ENCODE measurements at places on chromosomes 1 and 21.

- no peak for DNase-seq
These were observed 17.3 kb downstream of the PDPN start for GRCh38 chr1:13600762-13601453.

- DNase-seq = no peak
These were observed 2.7 kb downstream of the RORC start for GRCh38 chr1:151828921-151829320.

GRCh38 chr1:68181165-68181556 lies 51.2 kb downstream of the WLS start:
- DNase-seq = no peak

DNA sequence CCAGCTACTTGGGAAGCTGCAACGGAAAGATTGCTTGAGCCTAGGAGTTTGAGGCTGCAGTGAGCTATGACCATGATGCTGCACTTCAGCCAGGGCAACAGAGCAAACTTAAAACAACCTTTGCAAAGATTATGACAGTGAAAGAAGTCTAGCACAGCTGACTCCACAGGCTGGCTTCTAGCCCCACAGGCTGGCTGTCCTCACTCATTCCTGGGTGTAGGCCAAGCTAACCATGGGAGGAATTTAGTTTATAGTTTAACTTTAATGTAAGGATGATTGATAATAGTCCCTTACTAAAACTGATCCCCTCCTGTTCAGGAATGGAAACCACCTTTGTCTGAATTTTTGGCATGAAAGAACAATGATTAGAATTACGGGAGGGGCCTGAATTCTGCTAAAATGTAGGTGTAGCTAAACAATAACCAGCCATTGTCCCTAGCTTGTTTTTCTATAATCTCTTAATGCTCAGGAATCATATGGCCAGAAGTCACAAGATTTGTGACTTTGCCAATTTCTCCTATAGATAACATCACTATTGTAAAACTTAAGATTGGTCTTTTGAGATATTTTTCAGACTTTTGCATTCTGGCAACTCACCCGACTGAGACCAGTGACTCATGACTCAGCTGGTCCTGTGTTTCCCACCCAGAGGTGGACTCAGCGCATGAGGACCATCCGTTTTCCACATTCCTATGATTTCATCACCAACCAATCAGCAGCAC lies 28.1 kb upstream of the SGIP1 start:
- DNase-seq = no peak

GRCh38 chr1:60911966-60912697 lies 170.2 kb upstream of the NFIA start:
- DNase-seq = no peak

- no peak for DNase-seq
These were observed 411.8 kb upstream of the ESRRG start for GRCh38 chr1:217134857-217135568.

GRCh38 chr1:67716800-67717199 lies 31.8 kb downstream of the GADD45A start:
- no peak for DNase-seq

GRCh38 chr1:17933501-17933900 lies 174.1 kb upstream of the IGSF21 start:
- no peak for DNase-seq

- DNase-seq = no peak
These were observed 27.6 kb upstream of the POGK start for GRCh38 chr1:166811691-166812090.

- DNase-seq = no peak
These were observed 102.4 kb downstream of the FAM78B start for GRCh38 chr1:166064313-166064926.

GRCh38 chr1:224387302-224387912 lies 30.7 kb downstream of the CNIH4 start:
- no peak for DNase-seq

GRCh38 chr1:17950728-17951127 lies 156.9 kb upstream of the IGSF21 start:
- DNase-seq = no peak

DNA sequence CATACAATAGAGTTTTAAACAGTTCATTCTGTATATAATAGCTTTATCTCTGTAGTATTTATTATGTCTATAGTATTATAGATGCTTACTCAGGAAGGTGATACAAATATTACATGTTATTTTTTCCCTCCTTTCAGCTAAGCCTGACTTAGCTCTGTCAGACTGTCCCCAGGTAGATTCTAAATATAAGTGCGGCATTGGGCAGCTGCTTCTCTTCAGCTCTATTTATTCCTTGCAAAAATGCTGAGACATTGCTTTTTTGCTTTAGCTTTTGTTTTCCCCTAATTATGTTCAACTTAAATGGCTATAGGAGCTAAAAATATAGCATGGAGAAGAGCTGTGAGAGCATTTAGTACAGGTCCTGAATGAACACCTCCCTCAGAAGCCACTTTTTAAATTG lies 203.2 kb upstream of the BEND5 start:
- DNase-seq = no peak

DNA sequence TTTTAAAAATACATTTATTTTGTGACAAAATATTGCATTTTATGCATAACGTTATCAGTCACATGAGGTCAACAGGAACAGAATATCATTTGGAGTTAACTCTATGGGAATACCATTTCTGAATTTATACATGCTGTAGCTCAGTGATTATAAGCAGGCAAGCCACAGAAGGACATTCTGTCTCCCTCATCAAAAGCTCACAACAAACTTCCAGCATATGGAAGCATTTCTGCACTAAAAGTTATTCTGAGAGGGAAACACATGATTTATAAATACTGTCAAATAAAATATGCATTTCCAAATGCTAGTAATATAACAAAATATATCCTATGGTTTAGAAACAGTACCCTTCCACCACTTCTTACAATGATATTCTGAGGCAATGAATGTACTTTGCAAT lies 854.1 kb upstream of the B3GALT2 start:
- DNase-seq = no peak

DNA sequence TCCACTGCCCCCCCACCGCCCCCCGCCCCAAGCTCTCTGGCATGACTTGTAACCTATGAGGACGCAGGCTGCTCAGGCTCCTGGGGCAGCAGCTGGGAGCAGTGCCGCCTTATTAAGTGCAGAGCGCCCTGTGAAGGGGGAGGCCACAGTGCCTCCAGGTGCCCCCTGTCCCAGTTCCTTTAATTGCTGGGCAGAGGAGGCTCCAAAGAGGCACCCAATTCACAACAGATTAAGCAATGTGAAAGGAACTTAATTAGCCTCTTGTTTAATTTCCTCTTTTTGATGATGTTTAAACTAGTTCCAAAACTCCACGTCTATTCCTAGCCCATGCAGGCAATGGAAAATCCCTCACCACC lies 3.0 kb downstream of the RXFP4 start:
- no peak for DNase-seq

DNA sequence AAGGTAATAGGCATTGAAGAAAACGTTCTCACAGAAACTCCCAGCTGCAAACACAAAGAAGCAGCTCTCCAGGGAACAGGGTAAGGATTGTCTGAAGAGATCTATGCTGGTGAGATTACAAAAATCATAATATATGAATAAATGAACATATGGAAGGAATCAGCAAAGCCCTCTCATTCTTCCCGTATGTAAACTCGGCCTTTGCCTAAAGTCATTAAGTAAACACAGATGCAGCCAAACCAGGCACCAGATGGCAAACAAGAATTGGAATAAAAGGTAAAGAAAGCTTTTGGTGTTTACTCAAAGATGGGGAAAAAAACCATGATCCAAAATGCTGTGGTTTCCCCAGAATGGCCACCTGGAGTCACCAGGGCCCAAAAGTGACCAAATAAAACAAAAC lies 76.6 kb upstream of the HOOK1 start:
- DNase-seq = no peak

GRCh38 chr1:90176530-90176929 lies 181.6 kb downstream of the ZNF326 start:
- peak; percentile 1 for DNase-seq

DNA sequence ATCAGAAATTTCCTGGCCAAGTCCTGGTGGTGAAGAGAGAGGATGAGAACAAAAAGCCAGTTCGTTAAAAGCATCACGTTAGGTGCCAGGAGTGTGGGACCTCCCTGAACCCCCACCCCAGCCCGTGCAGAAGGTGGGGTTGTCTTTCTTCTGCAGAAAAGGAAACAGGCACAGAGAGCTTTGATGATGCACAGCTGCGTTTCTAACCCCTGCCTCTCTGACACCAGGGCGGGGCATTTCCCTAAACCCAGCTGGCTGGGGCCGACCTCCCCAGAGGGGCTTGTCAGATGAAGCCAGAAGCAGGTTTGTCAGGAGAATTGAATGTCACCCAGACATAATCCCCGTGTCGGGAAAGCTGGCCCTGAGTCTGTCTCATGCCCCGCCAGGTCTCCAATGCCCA lies 189.3 kb upstream of the EDN2 start:
- DNase-seq = no peak

- DNase-seq = no peak
These were observed 146.8 kb downstream of the BEND5 start for GRCh38 chr1:48629867-48630266.

GRCh38 chr21:41663805-41664788 lies 102.8 kb downstream of the RIPK4 start:
- DNase-seq = no peak

- DNase-seq = no peak
These were observed 1.1 kb downstream of the SHISAL2A start for GRCh38 chr1:52634111-52634510.

GRCh38 chr1:39294531-39294930 lies 90.0 kb downstream of the MACF1 start:
- DNase-seq = no peak

DNA sequence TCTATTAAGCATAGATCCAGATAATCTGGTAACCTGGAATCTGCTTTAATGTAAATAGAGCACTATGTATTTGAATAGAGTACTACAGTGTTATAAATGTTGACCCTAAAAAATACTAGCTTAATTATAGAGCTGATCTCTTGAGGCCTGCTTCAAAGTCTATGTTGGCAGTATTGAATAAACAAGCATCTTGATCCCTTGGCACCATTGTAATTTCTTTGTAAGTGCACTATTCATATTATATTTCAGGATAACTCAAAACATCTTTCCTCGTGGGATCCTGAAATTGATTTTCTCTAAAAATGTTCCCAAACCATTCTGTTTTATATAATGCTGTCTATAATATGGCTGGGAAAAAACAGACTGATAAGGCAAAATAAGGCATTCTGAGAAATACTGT lies 10.8 kb downstream of the CTTNBP2NL start:
- no peak for DNase-seq
